ENCODE measurements at places on chromosomes 5 and 9.

DNA sequence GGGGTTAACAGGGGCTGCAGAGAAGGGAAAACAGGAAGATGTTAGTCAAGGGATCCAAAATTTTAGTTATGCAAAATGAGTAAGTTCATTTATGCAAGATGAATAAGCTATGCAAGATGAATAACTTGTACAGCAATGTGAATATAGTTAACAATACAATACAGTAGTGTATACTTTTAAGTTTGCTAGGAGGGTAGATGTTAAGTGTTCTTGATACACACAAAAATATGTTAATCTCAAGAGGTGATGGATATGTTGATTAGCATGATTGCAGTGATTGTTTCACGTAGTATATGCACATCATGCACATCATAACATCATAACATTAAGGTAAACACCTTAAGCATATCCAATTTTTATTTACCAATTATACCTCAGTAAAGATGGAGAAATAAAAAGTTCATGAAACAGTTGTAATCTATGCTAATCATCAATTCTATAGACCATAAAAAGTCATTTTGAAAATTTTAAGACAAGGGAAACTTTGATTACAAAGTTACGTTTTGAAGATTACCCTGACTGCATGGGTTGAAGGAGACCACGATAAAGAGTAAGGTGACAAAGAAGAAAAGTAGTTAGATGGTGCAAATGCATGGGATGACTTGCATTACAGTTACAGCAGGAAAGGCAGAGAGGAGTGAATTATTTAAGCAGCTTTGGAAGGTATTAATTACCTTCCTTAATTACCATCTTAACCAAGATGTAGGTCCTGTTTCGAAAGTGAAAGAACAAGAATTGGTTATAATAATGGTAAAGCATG lies 31.4 kb downstream of the FAM174A start:
- DNase-seq, result no peak

GRCh38 chr5:172412724-172413286 lies 41.5 kb downstream of the SH3PXD2B start:
- no peak for DNase-seq

DNA sequence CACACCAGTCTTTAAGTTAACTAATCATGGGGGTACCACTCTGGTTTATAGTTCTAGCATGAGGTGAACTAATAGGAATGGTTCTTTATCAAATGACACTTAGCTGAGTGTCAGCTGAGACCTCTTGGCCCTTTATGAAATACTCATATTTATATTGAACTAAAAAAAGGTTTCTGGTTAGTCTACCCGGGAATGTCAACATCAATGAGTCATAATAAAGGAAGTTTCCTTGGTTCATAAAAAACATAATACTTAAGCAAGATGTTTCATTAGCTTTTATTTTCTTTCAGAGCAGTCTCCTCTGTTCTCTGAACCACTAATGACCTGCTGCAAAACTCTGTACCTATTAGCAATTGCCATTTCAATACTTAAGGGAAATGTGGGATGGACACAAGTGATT lies 13.7 kb downstream of the DAB2 start:
- peak; percentile 26 for DNase-seq

- no peak for DNase-seq
Measured at GRCh38 chr5:60811105-60811504, 33.0 kb downstream of the ELOVL7 start.

- no peak for DNase-seq
Measured at GRCh38 chr9:130639124-130639765, 25.1 kb upstream of the PRDM12 start.

DNA sequence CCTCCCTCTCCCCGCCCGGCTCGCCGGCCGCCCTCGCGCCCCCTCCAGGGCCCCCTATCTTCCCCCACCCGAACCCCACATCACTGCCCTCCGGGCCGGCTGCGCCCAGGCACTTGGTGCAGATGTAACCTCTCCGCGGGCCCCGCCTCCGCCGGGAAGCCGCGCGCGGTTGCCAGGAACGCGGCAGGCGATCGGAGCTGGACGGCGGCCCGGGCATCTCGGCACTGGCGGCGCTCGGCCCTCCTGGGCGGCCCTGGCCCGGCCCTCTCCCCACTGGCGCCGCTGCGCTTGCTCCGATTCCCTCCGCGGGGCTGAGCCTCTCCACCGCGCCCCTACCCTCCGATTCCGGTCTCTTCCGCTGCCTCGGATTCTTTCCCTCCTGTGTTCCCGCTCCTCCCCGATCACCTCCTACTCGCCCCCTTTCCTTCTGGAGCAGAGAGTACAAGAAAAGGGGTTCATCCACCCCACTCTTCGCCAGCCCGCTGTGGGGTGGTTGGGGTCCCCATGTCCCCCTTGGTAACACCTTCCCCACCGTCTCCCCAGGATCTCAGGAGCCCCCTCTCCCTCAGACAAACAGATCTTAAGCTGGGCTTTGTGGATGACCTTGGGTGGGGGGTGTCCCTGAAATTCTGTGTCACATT lies 70.6 kb downstream of the C9orf50 start:
- DNase-seq, result peak; percentile 55

GRCh38 chr5:10874541-10874940 lies 113.5 kb upstream of the DAP start:
- DNase-seq, result no peak

DNA sequence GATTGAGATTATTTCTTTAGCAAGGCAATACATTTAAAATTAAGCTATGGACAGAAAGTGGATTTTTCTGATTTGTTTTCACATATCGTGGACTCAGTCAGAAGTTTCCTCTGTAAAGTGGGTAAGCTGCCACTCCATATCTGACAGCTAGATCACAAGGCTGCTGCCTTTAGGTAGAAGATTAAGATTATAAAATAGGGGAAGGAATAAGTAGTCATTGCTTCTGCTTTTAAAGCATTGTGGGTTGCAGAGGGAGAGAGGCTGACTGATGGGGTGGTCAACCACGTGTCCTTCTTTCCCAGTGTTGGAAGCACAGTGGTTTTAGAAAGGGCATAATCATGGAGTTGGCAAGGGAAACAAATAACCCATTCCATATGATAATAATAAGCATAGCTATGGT lies 74.3 kb upstream of the MOCS2 start:
- DNase-seq, result no peak

- no peak for DNase-seq
Measured at GRCh38 chr9:27090231-27090630, 18.8 kb upstream of the TEK start.

DNA sequence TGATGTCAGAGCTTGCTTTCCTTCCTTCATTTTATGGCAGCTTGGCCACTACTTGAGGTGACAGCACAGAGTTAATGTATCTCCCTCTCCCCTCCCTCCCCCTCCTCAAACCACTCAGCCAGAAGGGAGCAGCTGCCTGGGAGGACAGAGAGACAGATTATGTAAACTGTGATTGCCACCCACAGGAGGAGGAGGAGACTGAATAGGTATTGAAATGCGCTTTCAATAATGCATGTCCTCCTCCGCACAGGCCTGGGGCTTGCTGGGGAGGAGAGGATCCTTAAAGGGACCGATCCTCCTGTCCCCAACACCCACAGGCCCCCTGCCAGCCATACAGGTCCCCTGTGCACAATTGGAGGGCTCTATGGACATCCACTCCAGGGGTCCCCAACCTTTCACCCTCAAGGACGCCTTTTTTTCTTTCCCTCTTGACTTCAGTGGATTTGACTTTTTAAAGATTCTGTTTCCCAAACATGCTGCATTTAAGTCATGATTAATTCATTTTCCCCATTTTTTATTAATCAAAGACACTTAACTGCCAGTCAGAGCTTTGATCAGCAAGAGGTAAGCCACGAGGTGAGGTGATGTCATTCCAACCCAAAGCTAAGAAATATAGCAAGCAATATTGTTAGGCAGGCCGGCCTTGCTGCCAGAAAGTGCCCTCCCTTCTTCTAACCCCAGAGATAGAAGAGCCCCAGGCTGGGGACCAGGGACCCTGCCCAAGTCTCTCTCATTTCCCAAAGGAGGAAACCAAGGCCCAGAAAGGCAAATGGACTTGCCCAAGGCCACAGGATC lies 47.5 kb upstream of the CPLX2 start:
- no peak for DNase-seq

DNA sequence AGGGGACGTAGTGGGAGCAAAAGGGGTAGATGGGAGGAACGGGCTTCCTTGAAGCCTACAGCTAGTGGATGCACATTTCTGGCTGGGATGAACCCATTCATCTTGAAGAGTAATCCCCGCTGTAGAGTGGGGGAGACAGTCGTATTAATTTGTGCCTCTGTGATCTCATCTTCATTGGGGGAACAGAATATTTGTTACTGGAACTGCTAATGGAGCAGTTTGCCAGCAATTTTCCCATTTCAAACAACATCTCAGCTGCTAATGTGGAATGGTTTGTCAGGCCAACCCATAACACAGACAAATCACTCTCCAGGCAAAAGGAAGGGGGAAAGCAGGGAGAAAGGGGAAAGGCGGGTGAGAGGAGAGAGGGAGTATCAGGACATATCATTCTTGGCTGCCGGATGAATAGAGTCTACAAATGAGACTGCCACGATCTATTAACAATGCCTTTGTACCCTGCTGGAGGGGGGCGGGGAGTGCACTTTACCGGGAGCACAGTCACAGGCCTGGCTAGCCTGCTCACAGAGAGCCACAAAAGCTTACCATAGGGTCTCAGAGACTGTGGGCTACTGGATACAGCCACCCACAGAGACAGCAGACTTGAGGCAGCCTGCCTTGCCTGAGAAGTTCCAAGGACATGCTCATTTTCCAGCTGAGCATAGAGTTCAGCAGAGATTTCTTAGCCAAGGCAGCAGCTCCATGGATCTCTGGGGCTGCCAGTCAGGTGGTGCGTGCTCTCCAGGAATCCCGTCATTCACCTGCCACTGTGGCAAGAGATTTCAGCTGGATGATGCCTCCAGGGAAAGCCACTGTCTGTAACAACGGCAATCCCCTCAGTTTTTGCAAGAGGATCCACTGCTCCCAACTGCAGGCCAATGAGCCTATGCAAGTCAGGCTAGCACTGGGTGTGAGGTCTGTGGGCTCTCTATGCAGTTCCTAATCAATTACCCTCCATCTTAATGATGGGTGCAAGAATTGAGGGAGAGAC lies 217.7 kb upstream of the PANK3 start:
- no peak for DNase-seq

DNA sequence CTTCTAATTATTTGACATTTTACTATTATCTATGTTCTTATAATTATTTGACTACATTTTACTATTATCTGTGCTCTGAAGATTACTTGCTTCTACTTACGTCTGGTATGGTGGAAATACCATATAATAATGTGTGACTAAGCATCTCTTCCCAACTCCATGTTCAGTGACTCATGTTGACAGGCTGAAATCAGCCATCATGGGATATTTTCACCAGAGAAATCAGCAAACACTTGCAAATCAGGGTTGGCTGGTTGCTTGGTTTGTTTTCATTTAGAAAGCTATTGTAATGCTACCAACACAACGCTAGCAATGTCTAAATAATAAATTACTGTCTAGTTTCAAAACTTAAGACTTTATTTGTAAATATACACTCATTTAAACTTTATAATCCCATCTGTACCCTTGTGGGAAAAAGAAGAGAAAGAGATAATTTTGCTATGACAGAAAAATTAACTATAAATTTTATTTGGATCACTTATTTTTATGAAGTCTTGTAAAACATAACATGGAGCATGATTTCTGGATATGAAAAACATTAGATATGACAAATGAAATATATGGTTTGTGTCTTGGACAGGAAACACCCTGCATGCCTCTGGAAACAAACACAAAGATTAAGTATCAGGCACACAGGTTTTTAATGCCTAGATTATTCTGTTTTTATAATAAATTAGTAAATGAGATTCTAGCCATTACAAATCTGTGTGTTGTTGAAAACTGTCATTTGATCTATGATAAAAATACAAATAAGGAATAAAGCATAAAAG lies 337.6 kb downstream of the BNC2 start:
- peak; percentile 20 for DNase-seq

GRCh38 chr5:119017994-119018393 lies 29.6 kb upstream of the DTWD2 start:
- no peak for DNase-seq

DNA sequence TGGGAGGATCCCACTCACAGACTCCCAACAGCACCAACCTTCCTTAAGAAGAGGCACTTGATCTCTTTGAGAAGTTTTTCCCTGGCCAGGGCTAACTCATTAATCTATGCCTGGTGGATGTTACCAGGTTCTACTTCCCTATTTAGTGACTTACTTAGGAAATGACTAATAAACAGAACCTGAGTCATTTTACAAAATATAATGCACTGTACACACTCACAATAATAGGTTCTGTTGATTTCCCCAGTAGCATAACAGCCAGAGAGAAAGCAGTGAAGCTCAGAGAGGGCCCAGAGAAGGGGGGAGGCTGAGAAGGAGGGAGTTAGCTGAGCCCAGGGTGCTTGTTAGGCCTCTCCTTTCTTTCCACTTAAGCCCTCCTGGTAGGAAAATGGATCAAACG lies 27.1 kb downstream of the FRMD3 start:
- no peak for DNase-seq

GRCh38 chr9:16068476-16068875 lies 515.6 kb downstream of the CCDC171 start:
- DNase-seq, result no peak

DNA sequence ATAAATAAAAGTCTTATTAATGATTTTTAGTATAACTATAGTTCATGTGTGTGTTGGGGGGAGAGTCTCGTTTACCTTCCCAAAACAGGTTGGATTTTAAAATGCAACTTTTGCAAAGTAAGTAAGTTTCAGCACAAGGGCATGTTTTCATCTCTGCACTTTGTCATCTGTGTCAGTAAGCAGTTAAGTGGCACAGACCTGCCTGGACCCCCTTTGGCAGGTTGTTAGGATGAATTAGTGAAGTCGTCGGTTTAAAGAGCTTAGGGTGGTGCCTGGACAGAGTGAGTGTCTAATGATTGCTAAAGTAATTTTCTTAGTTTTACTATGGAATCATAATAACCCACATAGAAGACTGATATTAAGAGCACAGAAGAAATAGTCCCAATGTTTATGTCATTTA lies 74.9 kb downstream of the TRIO start:
- no peak for DNase-seq

- no peak for DNase-seq
Measured at GRCh38 chr9:137237759-137238726, 3.0 kb upstream of the TUBB4B start.

DNA sequence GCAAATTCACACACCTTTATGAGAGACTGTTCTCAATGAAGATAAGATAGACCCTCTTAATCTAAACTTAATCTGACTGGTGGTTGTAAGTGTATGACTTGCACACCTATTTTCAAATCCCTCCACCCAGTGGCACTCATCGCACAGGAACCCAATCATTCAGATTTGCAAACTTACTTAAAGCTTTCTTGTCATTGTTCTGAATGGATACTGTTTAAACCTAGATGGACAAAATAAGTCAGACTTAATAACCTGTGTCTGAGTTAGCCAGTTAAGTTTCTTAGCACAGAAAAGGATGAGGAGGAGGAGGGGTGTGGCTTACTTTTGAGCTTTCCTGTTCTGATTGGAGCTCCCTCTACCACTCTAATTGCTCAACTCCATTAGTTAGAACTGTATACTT lies 252.4 kb upstream of the CCNH start:
- DNase-seq, result no peak

GRCh38 chr5:141879941-141880738 lies 1.9 kb upstream of the PCDH1 start:
- no peak for DNase-seq

DNA sequence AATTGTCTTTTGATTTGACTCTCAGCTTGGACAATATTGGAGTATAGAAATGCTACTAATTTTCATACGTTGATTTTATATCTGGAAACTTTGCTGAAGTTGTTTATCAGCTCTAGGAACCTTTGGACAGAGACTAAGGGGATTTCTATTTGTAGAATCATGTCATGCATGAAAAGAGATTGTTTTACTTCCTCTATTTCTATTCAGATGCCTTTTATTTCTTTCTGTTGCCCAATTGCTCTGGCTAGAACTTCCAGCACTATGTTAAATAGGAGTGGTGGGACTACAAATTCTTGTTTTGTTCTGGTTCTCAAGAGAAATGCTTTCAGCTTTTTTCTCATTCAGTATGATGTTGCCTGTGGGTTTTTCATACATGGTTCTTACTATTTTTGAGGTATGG lies 112.8 kb upstream of the CDH12 start:
- DNase-seq, result no peak
